ENCODE measurements at places on chromosomes 3 and 15.

- DNase-seq = no peak
Measured at GRCh38 chr3:24110051-24110450, 165.0 kb downstream of the NR1D2 start.

DNA sequence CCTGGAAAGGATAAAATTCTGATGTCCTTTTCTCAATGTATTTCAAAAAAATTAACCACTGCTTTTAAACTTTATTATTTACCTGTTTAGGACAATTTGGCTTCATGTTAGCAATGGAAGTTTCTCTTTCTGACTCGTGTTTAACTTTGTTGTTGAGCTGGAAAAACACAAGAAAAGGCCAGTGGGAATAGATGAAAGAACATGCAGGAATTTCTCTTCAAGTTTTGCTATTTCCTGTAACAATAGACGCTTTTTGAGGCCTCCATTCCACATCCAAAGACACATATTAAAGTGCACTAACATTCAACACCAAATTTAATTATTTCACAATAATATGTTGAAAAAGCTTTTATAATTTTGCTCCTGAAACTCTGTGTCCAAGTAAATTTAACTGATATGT is 9.7 kb downstream of the RBMS3 start:
- no peak for DNase-seq

DNA sequence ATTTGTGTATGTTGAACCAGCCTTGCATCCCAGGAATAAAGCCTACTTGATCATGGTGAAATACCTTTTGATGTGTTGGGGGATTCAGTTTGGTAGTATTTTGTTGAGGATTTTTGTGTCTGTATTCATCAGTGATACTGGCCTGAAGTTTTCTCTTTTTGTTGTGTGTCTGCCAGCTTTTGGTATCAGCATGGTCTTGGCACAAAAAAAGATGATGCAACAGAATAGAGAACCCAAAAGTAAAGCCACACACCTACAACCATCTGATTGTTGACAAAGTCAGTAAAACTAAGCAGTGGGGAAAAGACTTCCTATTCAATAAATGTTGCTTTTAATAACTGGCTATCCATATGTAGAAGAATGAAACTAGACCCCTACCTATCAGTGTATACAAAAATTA is 77.6 kb downstream of the TCF12 start:
- no peak for DNase-seq

- peak; percentile 86 for DNase-seq
Measured at GRCh38 chr15:95557226-95558046, 773.1 kb upstream of the NR2F2 start.

DNA sequence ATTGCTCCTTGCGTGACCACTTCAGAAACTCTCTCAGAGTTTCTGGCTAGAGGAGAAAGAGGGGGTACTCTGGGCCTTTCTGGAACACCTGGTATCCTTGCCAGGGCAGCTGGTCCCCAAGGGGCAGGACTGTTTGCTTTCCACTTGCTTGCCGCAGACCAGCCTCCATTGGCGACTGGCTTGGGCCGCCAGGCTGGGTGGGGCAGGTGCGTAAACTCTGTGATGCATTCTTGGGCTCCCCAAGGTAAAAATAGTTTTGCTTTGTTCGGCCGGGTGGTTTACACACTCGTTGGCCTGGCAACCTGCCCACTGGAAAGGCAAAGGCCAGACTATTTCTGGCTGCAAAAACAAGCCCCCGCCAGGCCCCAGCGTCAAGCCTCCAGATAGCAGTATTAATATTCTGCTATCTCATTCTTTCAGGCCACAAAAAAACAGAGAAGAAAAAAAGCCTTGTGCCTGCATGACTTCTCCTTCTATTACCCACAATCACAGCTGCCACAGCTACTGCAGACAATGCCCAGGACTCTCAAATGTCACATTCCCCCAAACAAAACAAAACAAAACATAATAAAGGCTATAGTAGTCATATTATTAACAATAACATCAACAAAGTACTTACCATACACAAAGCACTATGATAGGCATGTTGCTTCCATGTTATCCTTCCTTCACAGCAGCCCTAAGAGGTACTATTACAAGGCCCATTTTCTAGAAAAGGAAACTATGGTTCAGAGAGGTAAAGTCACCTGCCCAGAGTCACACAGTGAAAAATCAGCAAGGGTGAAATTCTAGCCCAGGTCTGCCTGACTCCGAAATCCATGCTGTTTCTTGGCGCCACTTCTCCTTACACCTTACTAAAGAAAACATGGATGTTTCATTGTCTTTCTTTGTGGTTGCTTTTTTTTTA is 14.0 kb upstream of the SSUH2 start:
- peak; percentile 96 for DNase-seq

GRCh38 chr3:111734652-111735051 is 124.4 kb upstream of the PHLDB2 start:
- DNase-seq = no peak

GRCh38 chr15:43932907-43933306 is 106.1 kb downstream of the WDR76 start:
- DNase-seq = no peak

GRCh38 chr3:70064194-70064779 is 64.8 kb downstream of the SAMMSON start:
- peak; percentile 59 for DNase-seq

DNA sequence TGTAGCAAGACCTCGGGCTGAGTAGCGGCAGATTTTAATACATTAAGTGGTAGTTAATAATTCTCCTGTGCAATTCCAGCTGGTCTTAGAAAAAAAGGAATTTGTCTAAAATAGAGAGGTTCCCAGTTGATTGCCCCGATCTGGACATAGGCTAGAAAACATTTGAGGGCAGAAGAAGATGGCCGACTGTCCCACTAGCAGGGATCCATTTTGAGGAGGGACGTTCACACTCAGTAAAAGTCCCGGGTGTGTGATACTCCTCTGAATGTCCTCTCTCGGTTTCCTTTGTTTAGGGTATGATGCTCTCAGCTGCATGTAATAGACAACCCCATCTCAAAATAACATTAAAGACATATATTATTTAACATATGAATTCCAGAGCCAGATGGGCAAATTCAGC is 77.9 kb upstream of the OXTR start:
- DNase-seq = no peak

DNA sequence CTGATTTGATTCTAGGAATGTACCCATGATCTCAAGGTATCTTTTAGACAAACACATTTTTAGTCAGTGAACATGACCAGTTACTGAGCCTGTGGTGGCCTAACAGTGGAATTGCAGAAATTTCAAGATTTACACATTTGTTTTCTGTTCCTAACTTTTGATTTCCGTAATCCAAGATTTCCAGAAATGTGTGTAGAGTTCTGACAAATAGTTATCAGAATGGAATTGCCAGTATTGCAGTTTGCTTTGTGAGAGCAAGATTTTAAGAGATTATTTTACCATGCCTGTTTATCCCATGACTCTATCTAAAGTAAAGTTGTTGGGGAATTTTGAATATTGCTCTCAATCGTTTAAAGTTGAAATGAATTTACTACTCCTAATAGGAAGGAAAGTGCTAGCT is 11.7 kb upstream of the UTS2B start:
- DNase-seq = no peak

Data from astrocyte of the hippocampus (primary cell).